ENCODE measurements at places on chromosomes 12 and 14. TPM values are rescaled to one million over a fixed set of nuclear protein-coding genes. Genes with fewer than 3 reads are reported as not detected.

Gene TMEM119
- total RNA-seq, result not detected

DNA sequence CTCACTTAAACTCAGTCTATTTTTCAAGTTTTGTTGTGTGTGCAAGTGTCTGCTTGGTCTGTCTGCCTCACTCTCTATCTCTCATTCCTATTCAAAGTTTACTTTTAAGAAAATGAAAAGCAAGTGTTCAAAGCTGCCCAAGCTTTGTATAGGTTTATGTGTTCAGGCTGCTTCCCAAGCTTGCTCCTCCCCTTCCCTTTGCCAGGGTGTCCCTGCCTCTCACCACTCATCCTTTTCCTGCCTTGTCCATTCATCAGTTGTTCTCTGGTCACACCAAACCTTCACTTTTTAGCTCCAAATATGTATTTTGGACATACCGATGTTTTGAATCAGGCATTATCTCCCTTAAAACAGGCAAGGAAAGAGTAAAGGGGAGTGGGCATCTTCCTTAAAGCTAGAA lies 41.3 kb downstream of the STK38L start:
- DNase-seq, result no peak

Gene NRIP2
- not detected for total RNA-seq

DNA sequence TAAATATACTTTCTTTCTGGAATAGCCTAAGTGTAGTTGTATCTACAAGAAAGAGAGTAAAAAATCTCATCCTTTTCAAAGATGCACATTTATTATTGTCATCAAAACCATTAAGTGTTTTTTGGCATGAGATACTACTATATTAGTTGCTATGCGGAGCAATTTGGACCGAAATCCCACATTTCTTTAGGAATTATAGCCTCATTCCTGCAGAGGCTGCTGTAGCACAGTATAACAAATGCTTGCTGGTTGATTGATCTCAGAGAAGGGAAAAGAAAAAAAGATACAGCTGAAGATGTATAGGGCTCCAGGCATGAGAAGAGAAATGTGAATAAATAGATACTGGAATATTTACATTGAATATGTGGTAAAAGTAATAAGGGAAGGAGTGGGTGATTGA lies 36.0 kb downstream of the RHOJ start:
- no peak for DNase-seq

DNA sequence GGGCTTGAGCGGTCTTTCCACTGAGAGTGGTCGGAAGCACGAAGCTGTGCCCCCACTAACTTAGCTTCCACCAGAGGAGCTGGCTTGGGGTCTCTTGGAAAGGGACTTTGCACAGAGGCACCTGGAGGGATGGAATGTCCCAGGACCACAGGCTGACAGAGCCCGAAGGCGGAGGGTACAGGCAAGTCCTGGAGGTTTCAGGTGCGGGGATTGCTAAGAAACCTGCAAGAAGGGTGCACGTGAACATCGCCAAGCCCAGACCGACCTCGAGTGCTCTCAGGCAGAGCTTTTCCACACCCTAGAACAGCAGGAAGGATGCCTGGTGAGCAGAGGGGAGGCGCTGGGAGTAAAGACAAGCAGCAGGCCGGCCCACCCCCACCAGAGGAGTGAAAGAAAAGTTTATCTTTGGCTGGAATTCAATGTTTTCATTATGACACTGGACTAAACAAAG lies 61.6 kb downstream of the SERPINA3 start:
- no peak for DNase-seq

DNA sequence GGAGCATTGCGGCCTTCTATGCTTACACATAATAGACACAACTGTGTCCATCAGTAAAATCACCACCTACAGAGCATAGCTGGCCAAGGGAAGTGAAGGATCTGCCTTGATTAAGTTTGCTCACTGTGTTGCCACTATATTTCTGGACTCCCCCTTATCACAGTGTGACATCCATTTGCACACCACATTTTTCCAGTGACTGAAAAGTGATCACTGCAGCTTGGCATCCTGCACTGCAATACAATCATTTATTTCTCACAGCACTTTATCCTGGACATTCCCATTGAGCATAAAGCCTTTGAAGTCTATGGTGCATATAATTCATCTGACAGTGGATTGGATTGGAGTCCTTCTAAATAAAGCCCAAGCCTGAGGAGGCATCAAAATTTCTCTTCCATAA lies 217.2 kb downstream of the NOVA1 start:
- no peak for DNase-seq

Gene TMEM132D
- total RNA-seq, result not detected

DNA sequence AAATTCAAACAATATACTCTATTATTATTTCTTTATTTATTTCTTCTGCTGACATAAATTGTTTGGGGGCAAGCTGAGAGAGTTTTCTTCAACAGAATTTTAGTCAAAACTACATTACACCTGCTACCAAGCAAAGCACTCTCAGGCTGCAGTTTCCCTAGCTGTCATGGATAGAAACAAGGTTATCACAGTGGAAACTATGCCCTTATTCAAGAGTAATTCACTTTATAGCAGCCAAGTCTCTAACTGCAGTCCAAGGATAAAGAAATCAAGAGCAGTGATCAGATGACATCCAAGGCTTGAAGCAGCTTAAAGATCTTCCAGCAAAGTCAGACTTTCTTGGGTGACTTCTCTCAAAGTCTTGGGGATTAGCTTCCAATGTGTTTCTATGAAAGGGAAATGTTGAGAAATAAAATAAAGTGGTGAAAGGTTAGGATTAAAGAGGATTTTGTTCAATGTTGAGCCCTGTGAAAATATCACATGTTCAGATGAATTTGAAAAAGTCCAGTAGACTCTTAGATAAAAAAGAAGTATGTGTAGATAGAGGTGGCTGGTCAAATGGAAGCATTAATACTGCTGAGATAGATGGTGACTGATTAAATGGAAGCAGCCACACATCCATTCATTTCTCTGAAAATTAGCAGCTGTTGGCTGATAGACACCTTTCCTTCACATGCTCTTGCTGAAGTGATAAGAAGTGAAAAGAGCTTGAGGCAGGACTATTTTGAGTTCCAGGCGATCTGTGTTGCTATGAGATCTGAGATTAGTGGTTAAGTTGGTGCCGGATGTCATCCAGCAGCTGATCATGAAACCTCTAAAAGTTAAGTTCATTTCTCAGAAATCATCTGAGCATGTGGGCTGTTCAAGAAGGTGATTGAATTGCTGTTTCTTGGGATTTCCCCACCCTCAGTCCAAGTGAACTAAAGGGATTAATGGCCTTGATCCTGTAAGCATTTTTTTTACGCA lies 257.8 kb upstream of the BTG1 start:
- no peak for DNase-seq

GRCh38 chr12:112305951-112306350 lies 76.3 kb downstream of the HECTD4 start:
- no peak for DNase-seq

DNA sequence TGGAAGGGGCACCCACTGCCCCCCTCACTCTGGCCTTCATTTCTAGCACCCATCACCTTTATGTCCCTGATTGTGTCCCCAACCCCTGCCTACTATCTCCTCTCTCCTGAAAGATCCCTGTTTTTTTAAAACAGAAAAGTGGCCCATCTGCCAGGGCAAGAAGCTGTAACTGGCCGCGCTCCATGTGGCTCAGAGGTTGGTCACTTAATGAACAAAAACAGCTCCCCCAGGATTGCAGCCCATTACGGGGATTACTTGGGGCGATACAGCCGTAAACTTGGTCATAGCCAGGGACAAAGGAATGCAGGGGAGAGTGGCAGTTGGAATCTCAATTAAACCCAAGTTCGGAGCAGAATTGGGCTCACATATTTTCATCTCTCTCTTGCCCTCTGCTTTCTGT lies 34.8 kb upstream of the VSX2 start:
- DNase-seq, result no peak

Gene BATF
- not detected for total RNA-seq

DNA sequence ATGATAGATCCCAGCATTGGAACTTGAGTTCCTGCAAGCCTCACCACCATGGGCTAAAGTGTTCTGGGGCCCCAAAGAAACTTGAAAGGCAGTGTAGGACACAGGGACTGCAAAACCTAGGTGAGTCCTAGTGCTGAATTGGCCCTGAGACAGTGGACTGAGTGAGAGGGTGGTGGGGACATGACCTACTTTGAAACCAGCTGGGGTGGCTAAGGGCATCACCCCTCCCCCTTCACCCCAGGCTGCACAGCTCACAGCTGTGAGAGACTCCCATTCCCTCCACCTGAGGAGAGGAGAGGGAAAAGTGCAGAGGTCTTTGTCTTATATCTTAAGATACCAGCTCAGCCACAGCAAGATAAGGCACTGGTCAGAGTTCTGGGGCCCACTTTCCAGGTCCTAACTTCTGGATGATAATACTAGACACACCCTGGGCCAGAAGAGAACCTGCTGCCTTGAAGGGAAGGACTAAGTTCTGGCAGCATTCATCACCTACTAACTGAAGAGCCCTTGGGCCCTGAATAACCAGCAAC lies 62.5 kb downstream of the MAPKAPK5 start:
- no peak for DNase-seq

DNA sequence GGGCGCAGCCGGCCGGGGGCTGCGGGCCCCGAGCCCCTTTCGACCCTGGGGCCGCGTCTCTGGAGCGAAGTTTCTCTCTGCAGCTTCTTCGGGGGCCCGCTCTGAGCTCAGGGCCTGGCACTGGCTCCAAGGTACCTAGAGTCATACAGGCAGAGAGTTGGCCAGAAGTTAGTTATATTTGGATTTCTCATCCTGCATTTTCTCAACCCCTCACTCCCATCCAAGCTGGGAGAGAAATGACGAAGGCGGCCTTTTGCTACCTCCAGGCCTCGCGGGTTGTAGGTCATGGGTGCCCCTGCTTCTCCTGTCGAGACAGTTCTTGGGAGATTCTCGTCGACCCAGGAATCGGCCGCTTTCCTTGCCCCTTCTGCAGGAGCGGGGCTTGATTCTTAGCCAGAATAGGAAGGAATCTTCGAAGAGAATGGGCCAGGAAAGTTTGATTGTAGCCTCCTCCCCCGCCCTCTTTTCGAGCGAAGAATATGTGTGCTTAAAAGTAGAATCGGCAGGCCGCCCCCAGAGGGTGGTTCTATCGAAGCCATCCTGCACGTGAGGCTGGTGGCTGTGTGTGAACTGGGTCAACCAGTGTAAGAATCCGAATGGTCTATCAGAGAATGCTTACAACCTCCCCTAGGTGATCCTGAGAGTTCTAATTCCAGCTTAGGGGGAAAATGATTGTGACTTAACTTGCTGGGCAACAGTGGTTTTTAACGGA lies 785 bp downstream of the MLEC start:
- DNase-seq, result no peak

GRCh38 chr12:50251619-50252252 lies 31.6 kb downstream of the LIMA1 start:
- no peak for DNase-seq

Gene C12orf54
- total RNA-seq, result 5.7 TPM

DNA sequence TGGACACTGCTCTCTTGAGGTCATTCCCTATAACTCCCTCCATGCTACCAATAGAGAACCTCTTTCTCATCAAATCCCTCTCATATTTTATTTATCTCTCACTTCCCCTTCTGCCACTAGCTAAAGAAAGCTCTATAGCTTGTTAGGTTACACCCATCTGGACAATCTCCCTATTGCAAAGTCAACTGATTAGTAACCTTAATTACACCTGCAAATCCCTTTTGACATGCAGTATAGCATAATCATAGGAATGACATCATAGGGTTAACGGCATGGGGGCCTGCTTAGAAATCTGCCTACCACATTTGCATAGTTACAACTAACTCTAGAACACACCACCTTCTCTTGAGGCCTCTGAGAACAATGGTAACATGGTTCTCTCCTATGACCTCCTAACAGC lies 181.2 kb downstream of the EMP1 start:
- no peak for DNase-seq

GRCh38 chr12:118946256-118946655 lies 35.1 kb upstream of the SRRM4 start:
- no peak for DNase-seq

Gene LTBP2
- 78.2 TPM for total RNA-seq

Gene RNASE7
- total RNA-seq, result 17.1 TPM

- peak; percentile 57 for DNase-seq
Measured at GRCh38 chr14:26621807-26622560, 24.2 kb upstream of the NOVA1 start.

Gene CNOT2
- 61.0 TPM for total RNA-seq

GRCh38 chr14:64601571-64601970 lies 51.8 kb downstream of the PPP1R36 start:
- no peak for DNase-seq

GRCh38 chr12:113221181-113221996 lies at the start of gene TPCN1:
Gene TPCN1 (plus strand): TSS chr12:113221464. CDS start chr12:113226853, 5,389 bp downstream.
- DNase-seq, result peak; percentile 100

GRCh38 chr12:75444429-75445136 lies 36.0 kb upstream of the GLIPR1 start:
- DNase-seq, result peak; percentile 60

- no peak for DNase-seq
Measured at GRCh38 chr14:70382536-70382935, 23.1 kb upstream of the COX16 start.

Gene TAS2R30
- total RNA-seq, result 0.58 TPM

DNA sequence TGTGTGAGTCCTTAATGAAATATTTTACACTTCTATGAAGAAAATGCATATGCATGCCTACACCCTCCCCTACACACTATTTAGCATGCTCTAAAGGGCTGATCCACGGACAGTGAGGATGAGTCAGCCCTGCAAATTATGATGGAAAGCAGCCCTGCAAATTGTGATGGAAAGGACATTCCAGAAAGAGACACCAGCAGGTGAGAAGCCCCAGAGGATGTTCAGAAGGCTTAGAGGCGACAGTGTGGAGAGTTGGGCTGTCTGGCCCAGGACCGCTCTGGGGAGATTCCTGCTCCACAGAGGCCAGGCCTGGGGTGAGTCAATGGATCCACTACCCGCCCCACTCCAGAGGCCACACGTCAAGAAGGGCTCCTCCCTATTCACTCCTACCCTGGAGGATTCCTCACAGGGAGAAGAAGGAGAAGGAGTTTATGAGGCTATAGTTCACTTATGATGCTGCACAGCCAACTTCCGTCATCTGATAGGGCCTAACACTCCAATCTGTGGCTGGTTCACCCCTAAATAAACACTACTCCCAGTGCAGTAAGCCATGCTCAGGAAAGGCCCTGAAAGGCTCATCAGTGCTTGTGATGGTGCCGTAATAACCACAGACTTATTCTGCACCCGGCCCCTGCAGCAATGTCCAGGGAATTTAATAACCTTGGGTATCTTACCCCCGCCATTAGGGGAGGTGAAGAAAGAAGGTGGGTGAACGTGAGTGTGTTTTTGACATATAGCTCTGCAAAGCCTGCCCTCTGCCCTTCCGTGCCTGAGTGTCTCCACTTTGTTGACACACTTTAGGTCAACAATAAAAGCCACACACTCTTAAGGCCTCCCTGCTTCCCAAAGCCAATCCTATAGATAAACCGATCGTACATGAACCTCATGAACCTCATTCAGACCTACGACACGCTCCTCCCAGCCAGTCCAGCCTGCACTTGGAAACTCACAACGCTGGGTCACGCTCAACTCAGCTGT lies 46.4 kb downstream of the CLMN start:
- DNase-seq, result no peak

Data from foreskin keratinocyte (primary cell).